ENCODE measurements at places on chromosomes 12 and 14.

DNA sequence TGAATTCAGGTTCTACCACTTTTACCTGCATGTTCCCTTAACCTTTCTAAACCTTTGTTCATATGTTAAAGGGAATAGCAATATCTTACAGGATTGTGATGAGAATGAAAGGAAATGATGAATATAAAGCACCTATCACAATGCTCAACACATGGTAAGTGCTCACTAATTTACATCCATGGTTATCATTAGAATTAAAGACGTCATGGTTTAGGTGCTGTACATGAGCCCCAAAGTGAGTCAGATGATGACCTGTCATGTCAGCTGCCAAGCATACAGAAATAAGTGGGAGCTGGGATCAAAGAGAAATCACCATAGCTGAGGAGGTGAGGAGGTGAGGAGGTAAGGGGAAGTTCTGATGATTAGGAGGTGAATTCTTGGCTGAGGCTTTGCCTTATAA lies 135.9 kb upstream of the ATP2B1 start:
- DNase-seq, result no peak

DNA sequence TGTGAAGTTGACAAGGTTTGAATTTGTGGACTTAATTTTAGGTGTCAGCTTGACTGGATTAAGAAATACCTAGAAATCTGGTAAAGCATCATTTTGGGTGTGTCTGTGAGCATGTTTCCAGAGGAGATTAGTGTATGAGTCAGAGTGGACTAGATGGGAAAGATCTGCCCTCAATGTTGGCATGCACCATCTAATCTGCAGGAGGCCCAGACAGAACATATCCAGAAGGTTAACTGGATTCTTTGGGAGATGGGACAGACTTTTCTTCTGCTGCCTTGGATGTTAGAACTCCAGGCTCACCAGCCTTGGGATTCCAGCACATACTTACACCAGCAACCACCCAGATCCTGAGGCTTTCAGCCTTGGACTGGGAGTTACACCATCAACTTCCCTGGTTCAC lies 14.1 kb downstream of the SGPP1 start:
- DNase-seq, result peak; percentile 27

GRCh38 chr12:8950702-8951478 lies 1.4 kb upstream of the M6PR start:
- no peak for DNase-seq

DNA sequence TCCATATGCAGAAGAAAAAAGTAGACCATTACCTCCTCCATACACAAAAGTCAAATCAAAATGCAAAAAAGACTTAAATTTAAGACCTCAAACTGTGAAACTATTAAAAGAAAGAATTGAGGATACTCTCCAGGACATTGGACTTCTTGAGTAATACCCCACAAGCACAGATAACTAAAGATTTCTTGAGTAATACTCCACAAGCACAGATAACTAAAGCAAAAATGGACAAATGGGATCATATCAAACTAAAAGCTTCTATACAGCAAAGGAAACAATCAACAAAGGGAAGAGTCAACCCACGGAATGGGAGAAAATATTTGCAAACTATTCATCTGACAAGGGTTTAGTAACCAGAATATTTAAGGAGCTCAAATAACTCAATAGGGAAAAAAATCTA lies 427.9 kb downstream of the CCDC91 start:
- no peak for DNase-seq

DNA sequence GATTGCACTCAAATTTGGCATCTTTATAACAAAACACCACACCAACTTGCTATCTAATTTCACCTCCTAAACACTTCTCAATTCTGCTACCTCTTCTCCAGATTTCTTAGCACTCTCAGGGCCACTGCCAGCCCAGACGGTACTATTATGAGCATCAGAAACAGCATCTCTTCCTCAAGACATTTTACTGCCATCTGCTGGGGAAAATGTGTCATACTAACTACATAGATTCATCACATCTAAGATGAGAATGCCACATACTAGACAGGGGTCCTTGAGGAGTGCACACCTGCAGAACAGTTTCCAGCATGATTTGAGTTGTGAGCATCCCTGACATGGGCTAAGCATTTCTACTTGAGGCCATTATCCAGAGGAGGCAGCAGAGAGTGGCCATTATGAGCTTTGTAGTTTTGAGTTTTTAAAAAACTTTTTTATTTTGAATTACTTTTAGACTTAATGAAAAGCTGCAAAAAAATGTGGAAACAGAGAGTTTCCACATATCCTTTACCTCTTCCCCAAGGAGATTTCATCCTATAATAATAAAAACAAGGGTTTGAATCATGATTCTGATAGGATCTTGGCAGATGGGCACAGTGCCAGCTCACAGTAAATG lies 15.1 kb upstream of the GRIP1 start:
- DNase-seq, result peak; percentile 73

- peak; percentile 32 for DNase-seq
These were observed 151.5 kb downstream of the ATXN7L3B start for GRCh38 chr12:74689071-74689655.

GRCh38 chr12:109264095-109264942 lies 44.8 kb downstream of the FOXN4 start:
- peak; percentile 48 for DNase-seq

DNA sequence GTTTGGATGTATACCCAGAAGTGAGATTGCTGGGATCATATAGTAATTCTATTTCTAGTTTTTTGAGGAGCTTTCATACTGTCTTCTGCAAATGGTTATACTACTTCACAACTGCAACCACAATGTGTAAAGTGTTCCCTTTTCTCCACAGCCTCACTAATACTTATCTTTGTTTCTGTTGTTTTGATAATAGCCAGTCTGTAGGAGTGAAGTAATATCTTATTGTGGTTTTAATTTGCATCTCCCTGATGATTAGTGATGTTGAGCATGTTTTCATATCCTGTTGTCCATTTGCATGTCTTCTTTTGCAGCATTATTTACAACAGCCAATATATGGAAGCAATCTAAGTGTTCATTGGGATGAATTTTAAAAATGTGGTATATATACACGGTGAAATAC lies 29.9 kb downstream of the GABARAPL1 start:
- no peak for DNase-seq

- DNase-seq, result peak; percentile 91
These were observed 117.5 kb downstream of the DYRK2 start for GRCh38 chr12:67765776-67766766.

GRCh38 chr12:49093792-49094159 lies 825 bp downstream of the DHH start:
- DNase-seq, result no peak

- peak; percentile 4 for DNase-seq
These were observed 51.1 kb downstream of the HSPB8 start for GRCh38 chr12:119229837-119230236.

GRCh38 chr12:29149691-29150281 lies 708 bp downstream of the FAR2 start:
- DNase-seq, result no peak

- no peak for DNase-seq
These were observed 207.1 kb downstream of the ANO4 start for GRCh38 chr12:101001669-101002068.

GRCh38 chr12:82912406-82912805 lies 225.7 kb downstream of the TMTC2 start:
- peak; percentile 43 for DNase-seq

- no peak for DNase-seq
These were observed 35.6 kb downstream of the GNS start for GRCh38 chr12:64723630-64724029.

DNA sequence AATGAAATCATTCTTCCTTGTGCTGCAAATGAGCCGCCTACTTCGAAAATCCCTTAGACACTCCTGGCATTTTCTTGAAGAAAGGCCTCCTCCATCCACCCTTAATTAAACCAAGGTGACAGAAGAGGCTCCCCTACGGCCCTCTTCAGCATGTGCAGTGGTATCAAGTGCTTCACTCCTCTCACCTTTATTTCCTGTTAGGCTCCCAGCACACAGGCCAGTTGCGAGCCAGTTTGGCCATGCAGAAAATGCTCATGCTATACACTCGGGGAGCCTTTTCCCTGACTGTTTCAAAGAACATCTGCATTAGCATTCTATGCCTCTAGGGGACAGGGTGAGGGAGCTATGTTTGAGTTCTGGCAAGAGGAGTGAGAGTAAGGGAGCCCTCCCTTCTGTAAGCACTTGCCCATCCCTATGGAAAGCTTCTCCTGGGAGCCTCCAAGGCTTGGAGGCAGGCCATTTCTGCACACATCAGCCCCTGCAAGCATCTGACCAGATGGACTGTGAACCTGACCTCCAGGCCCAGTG lies 291.5 kb downstream of the RPS29 start:
- DNase-seq, result no peak

DNA sequence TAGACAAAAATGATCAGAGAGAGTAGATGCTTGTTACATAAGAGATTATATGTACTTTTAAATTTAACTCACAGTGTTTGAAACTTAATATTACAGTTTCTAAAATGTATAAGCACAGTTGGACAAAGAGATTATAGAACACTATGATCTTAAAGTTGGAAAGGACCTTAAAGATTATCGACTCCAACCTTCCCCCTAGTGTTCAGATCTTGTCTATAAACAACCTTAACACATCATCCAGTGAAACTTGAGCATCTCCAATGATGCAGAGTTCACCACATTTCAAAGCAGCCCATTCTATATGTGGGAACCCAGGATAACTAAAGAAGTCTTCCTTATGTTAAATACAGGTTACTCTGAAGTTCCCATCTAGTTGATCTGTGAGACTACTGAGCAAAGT lies 480.8 kb downstream of the RMST start:
- no peak for DNase-seq

- DNase-seq, result no peak
These were observed 9.2 kb upstream of the TMEM117 start for GRCh38 chr12:43826681-43827080.

DNA sequence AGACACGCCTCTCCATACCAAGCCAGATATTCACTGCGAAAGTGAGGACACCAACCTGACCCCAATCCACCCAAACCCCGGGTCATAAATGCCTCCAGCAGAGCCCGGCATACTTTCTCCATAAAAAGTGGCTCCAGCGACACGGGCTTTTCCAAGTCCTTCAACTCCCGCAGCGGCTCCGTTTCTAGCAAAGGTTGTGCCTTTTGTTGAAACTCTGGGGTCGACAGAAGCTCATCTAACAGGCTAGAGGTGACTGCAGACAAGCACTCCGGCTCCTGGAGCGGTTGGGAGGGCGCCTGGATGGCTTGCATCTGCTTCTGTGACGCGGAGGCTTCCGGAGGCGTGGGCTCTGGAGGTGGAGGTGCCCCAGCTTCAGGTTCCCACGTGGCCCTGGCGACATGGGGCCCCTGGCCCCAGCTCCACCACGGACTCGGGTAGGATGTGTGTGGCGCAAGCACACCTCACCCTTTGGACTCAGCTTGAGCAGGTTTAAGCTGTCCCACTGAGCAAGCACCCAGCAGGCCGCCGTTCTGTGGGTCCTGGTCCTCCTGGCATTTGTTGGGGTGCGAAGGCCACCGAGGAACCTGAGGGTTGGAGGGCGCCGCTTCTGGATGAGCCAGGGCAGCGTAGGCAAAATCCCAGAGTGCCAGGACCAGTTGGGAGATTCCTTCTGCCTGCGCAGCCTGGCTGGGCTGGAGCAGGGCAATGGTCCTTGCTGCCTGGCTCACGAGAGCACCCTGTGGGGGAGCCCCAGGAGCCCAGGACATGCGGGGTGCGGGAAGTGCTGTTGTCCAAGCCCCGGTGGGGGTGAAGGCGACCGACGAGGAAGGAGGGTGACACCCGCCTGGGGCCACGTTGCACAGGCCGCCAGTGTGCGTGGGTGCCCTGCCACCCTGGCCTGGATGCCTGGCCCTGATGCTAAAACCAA lies 186.3 kb downstream of the ALG10 start:
- DNase-seq, result no peak

DNA sequence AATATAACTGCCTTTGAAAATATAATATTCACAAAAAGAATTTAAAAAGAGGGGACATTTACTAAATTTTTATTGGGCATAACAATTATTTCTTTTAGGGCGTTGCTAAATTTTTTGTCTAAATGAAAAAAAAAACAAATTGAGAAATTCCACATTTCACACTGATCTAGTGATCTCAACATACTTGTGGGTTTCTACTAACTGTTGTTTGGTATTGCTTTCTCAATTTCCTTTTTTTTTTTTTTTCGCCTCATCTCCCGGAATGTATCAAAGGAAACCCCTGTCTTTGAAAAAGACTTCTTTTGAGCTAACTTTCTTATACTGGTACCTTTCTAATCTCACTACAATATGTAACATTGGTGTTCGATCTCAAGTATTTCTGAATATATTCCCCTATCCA lies at the start of gene CLEC4D:
Gene CLEC4D (plus strand): TSS at position 248 of the 400 bp plus-strand sequence. CDS start 230 bp downstream, outside the sequence.
- DNase-seq, result no peak

GRCh38 chr12:53756300-53757100 lies 4.7 kb upstream of the CISTR start:
- DNase-seq, result no peak

DNA sequence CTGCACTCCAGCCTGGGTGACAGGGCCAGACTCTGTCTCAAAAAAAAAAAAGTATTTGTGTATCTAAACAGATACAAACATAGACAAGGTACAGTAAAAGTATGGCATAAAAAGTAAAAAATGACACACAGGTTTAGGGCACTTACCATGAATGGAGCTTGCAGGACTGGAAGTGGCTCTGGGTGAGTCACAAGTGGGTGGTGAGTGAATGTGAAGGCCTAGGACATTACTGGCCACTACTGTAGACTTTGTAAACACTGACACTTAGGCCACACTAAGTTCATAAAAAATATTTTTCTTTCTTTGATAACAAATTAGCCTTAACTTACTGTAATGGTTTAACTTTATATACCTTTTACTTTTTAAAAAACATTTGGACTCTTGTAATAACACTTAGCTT lies 38.0 kb upstream of the EIF5 start:
- peak; percentile 8 for DNase-seq

GRCh38 chr12:91367234-91367849 lies 184.7 kb upstream of the DCN start:
- peak; percentile 30 for DNase-seq

DNA sequence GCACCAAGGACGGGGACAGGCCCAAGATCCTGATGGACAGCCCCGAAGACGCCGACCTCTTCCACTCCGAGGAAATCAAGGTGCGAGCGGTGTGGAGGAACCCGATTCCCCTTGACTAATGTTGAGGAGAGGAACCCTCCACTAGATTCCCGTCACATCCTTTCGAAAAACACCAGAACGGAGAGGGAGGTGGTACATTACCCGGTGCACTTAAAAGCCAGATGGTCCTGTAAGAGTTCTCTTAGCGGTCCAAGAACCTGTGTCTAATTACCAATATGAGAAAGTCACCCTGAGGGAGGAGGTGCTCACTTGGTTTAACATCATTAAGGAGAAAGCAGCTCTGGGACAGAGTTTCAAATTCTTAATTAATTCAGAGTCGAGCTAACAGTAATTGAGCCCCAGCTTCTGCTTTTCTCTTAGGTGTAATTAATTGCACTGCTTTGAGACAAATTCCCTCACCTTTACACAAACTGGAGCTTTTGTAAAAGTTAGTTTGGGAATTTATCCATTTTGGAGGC lies 450 bp downstream of the PRKAB1 start:
- DNase-seq, result no peak

GRCh38 chr14:90756755-90757345 lies 59.4 kb downstream of the TTC7B start:
- no peak for DNase-seq

DNA sequence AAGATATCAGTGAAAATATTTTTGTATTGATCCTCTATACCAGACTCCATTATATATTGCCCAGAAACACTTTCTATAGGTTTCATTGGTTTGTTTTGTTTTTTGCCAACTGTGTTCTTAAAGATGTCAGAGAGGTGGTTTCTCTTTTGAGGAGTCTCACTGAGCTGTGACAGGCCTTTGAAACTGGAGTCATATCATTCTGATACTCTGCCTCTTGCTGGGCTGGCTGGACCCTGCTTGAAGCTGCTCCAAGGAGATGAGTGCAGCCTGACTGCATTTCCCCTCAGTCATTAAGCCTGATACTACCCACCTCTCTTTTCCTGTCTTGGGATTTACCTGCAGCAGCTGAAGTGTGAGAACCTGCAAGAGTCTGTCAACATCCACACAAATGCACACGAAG lies 16.4 kb upstream of the TAS2R30 start:
- DNase-seq, result no peak

Measured in fibroblast of skin of right quadriceps (primary cell).